Stimulated activated CD8-positive, alpha-beta memory T cell treated with anti-CD3 and anti-CD28 coated beads, Interleukin-7, amount 100 ng/mL, for 48 hours (primary cell): ENCODE measurements at places on chromosomes 2 and 18.

- no peak for DNase-seq
These were observed 7.0 kb downstream of the SPEG start for GRCh38 chr2:219441451-219442255.

DNA sequence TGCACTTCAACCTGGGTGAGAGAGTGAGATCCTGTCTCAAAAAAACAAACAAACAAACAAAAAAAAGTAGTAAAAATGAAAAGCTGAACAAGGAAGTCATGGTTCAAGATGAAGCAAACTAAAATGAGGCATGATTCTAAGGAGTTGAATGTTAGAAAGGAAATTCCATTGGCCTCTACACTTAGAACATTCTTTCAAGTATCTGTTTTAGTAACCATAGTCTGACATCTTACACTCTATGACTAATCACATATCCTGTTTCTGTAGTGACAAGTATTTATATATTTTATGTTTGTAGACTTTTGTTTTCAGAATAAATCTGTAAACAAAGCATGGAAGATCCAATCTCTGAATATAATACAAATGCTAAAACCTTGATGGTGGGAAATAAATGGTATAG lies 164.1 kb downstream of the KIAA1328 start:
- DNase-seq, result no peak

DNA sequence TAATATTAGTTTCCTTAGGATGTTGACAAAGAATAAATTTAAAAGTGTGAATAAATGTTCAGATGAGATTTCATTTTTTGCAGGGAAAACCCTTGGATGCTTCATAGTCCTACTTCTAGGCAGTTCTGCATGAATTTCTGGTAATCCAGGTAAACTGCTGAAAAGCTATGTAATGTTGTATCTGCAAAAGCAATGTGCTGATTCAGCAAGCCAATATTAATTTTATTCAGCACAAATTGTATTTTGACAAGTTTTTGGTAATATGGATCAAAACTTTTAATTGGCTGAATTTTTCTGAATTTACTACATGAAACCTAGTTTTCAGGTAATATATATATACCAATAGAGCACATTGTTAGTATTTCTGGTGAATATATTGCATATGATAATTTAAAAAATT lies 17.8 kb upstream of the RBBP8 start:
- no peak for DNase-seq

DNA sequence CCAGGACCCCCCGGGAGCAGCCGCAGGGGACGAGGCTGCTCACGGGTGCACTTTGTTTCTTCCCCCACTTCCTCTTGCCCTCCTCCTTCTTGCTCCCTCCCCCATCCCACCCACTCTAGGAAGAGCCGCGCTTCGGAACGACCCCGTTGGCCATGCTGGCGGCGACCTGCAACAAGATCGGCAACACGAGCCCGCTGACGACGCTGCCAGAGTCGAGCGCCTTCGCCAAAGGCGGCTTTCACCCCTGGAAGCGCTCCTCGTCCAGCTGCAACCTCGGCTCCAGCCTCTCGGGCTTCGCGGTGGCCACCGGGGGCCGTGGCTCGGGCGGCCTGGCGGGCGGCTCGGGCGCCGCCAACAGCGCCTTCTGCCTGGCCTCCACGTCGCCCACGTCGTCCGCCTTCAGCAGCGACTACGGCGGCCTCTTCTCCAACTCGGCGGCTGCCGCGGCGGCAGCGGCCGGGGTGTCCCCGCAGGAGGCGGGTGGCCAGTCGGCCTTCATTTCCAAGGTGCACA lies 1.3 kb downstream of the SP9 start:
- no peak for DNase-seq

DNA sequence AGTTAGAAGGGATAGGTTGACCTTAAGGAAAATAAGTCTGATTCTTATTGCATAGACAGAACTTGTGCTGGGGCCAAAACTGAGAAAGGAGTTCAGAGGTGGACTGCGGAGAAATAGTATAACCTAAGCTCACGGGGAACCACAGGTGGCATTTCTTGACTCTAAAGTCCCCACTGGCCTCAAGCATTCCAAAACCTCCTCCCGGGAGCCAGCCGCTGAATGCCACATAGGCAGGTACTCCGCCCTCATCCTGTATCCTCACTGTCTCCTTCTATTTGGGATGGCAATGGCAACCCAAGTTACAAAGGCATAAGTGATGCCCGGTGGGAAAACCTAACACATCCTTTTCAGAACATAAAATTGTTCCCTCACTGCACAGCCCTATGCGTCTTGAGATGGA lies 173.0 kb downstream of the SP3 start:
- no peak for DNase-seq

- no peak for DNase-seq
These were observed 7.4 kb downstream of the MIB1 start for GRCh38 chr18:21747764-21748693.

DNA sequence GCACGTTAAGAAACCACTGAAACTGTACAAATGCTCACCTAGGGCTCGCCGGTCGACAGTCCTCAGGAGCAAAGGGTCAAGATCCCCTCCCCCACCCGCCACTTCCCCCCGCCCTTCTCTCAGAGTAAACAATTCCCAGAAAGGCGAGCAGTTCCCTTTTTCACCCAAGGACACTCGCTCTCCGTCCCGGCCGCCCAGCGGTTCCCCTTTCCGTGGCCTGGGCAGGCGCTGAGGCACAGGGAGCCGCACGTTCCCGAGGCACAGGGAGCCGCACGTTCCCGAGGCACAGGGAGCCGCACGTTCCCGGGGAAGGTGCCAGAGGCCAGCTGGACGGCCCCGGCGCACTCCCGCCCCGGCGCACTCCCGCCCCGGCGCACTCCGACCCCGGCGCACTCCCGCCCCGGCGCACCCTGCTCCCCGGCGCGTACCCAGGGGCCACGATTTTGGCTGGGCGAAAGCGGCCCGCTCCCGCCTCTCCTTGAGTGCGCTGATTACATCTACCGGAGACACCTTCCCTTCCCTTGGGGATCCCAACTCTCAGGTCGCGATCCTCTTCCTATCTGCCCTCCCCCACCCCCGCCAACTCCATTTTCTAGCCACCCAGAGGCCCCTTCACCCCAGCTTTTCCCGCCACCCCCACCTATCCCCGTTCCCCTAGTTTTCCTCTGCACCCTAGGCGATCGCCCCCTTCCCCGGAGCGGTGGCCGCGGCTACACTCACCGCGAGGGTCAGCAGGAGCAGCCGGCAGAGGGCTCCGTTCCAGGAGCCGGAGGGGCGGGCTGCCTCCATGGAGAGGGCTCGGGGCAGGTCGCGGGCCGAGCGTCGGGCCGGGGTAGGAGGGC lies 817 bp downstream of the DSC2 start:
- DNase-seq, result no peak
